ENCODE measurements at places on chromosomes 4 and X.

DNA sequence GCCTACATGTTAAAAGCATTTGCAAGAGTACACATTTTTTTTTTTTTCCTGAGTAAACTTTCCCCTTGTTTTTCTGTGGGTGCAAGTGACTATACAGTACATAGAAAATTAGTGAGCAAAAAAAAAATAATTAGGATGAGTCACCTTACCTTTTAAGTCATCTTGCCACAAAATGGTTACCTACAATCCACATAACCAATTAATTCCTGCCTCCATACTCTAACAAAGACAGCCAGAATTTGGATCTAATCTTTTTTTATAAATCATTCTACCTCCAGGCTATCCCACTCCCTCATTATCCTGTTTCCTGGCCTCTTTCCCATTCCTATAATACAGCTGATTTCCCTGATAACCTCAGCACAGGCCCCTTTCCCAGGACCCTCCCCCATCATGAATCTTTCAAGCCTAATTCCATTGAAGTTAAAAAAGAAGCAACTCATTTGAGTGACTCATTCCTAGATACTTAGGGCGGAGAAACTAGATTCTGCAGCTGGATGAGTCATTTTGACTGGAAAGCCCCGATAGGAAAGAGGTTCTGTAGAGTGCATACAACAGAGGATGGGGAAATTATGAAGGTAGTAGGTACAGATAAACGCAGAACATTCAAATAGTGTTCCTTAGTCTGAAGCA, 128.2 kb downstream of the C4orf51 start:
- peak; percentile 61 for DNase-seq

- DNase-seq = no peak
These were observed 51.8 kb downstream of the RBPJ start for GRCh38 chr4:26372525-26373172.

DNA sequence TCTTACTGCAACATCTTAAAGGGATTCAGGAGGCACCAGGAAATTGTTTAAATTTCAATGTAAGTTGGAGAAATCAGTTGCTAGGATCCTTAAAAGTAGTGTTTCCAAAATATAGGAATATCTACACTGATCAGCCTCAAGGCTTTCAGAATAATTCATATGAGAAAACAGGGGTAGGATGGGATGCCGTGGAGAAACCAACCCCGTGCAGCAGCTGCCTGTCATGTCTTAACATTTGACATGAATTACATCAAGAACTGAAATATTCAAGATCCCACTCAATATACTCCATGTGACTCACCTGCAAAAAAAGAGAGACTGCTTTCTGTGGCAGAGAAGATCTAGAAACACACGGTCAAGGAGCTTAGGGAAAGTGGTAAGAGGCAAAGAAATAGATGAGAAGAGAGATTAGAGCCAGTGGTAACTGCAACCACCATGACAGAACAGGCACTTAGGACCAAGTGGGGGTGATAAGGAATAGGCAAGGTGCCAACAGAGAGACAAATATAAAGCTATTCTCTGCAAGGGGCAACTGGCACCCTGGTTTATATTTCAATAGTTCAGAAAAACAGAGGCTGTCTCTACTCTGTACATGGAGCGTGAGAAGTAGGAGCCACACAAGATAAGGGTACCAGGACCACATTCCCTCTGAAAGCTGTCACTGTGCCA, 64.0 kb downstream of the SLC39A8 start:
- DNase-seq = no peak

- peak; percentile 70 for DNase-seq
These were observed 1.0 kb downstream of the PDE5A start for GRCh38 chr4:119627267-119628255.

GRCh38 chr4:132767901-132768300, 381.2 kb upstream of the PCDH10 start:
- DNase-seq = no peak

GRCh38 chr4:148822572-148823418, 380.6 kb upstream of the NR3C2 start:
- DNase-seq = no peak

DNA sequence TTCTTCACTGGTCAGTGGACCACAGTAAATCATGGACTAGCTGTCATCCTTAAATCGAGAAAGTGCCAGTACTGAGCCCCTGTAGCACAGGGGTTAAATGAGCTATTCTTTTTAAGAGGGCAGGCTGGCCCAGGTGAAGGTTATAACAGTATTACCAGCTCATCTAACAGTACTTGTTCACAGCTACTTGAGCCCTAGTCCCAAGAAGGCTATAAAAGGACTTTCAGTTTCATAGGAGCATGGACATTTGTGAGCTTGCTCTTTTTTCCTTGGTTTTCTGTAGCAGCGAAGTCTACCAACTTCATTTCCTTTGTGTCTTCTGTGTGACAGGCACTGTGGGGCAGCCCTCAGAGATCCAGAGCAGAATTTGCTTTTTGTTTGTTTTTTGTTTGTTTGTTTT, 61.0 kb downstream of the ARX start:
- no peak for DNase-seq

Data from AG09319 (cell line).